Vein endothelial cell (primary cell): ENCODE measurements at places on chromosomes 1 and 21. TPM values are rescaled to one million over a fixed set of nuclear protein-coding genes. Genes with fewer than 3 reads are reported as not detected.

The RNU1-4 gene
- under 0.01 TPM in 2 replicates for total RNA-seq

The SMPDL3B gene
- 0.10 and 0.33 TPM in 2 replicates for total RNA-seq

The OR2G6 gene
- not detected in 2 replicates for total RNA-seq

The RIPPLY3 gene
- not detected in 2 replicates for total RNA-seq

The CASP9 gene
- 6.3 and 8.5 TPM in 2 replicates for total RNA-seq

The LCE1B gene
- not detected in 2 replicates for total RNA-seq

The PRKAA2 gene
- 3.3 and 3.9 TPM in 2 replicates for total RNA-seq

The PLA2G2A gene
- not detected in 2 replicates for total RNA-seq

The DMRTA2 gene
- total RNA-seq: not detected in 2 replicates

The RUNX3 gene
- not detected in 2 replicates for total RNA-seq

The OR2T2 gene
- not detected in 2 replicates for total RNA-seq

The GOLPH3L gene
- total RNA-seq: 24.2 and 29.9 TPM in 2 replicates

The OR6P1 gene
- not detected in 2 replicates for total RNA-seq

The PLEKHN1 gene
- total RNA-seq: 0.65 and 1.1 TPM in 2 replicates

The EPS15 gene
- total RNA-seq: 56.8 and 74.5 TPM in 2 replicates

The ELOVL1 gene
- 78.5 and 80.4 TPM in 2 replicates for total RNA-seq

The KIF14 gene
- 4.2 and 9.6 TPM in 2 replicates for total RNA-seq

The OXCT2 gene
- 2.3 and 2.9 TPM in 2 replicates for total RNA-seq

The SAMSN1 gene
- 2.0 and 4.9 TPM in 2 replicates for total RNA-seq

The TAS1R1 gene
- total RNA-seq: not detected in 2 replicates

The OR2AK2 gene
- 0.19 TPM in 1 of 2 replicates, not detected in the other for total RNA-seq

The PPP1R12B gene
- total RNA-seq: 8.2 and 13.2 TPM in 2 replicates

The ACTA1 gene
- 0.19 TPM in 1 of 2 replicates, not detected in the other for total RNA-seq

The AMY2B gene
- total RNA-seq: 0.98 and 2.6 TPM in 2 replicates

The KLHL21 gene
- total RNA-seq: 31.0 and 31.4 TPM in 2 replicates

The CYYR1 gene
- 19.6 and 20.5 TPM in 2 replicates for total RNA-seq

The RAB7B gene
- 0.10 TPM in 1 of 2 replicates, not detected in the other for total RNA-seq

The S1PR1 gene
- 306 and 308 TPM in 2 replicates for total RNA-seq

The C1orf116 gene
- total RNA-seq: not detected in 2 replicates

The ADORA3 gene
- under 0.01 and 0.19 TPM in 2 replicates for total RNA-seq

The FAM177B gene
- not detected in 2 replicates for total RNA-seq

The PCNX2 gene
- total RNA-seq: 3.6 and 6.2 TPM in 2 replicates

The ZBTB8A gene
- total RNA-seq: 8.6 and 9.1 TPM in 2 replicates

The CHRM3 gene
- total RNA-seq: 1.1 and 2.0 TPM in 2 replicates
